ENCODE measurements at places on chromosomes 1 and 21.

- DNase-seq: no peak
Observed at GRCh38 chr1:169699707-169700106, 11.7 kb downstream of the SELL start.

DNA sequence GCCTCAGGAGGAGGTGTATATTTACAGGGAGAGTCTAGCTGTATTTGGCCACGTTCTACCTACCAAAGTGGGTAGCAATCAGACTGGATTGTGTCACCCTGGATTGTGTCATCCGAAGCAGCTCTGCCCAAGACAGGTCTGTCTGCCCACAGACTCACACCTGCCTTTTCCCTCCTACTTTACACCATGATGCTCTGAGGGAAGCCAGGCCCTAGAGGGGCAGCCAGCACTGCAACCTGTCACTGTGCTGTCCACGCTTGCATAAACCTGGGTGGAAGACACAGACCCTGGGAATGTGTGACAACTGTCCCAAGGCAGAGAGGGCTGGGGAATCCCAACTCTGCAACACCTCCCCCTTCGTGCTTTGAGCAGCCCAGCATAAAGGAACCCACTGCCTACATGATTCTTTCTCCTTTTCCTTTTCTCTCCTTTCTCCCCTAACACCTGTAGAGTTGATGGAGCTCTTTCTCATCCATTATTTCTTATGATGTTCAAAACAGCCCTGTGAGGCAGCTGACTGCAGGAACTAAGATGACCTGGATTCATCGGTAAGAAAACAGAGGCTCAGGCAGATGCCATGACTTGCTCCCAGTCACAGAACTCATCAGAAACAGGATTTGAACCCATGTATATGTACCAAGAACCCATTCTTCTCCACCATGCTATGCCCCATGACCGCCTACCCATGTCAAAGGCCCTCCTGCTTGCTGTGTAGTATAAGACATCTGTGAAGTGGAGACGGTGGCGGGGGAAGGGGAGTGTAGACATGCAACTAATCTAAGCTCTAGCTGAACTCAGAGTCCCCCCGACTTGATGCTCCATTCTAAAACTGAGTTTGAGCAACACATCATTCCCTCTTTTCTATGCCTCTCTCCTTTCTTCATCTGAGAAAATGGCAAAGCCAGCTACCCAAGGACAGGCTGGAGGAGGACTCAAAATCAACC lies 55.9 kb downstream of the ITPKB start:
- DNase-seq: peak; percentile 20

- DNase-seq: no peak
Observed at GRCh38 chr1:205593532-205593931, 38.3 kb downstream of the ELK4 start.

DNA sequence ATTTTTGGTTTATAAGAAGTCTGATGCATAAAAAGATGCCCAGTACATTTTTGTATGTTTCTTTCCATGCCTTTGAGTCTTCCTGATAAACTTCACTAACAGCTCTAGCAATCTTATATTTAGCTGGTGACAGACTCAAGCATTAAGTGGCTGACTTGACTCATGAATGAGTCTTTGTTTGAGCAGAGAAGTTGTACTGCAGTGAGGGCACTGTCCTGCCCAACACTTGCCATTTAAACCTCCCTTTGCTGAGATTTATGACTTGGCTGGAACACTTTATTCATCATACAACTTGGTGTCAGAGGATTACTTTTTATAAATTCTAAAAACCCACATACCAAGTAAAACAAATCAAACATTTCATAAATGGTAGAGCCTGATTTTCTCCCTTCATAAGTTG lies 14.6 kb upstream of the CAMSAP2 start:
- DNase-seq: no peak

DNA sequence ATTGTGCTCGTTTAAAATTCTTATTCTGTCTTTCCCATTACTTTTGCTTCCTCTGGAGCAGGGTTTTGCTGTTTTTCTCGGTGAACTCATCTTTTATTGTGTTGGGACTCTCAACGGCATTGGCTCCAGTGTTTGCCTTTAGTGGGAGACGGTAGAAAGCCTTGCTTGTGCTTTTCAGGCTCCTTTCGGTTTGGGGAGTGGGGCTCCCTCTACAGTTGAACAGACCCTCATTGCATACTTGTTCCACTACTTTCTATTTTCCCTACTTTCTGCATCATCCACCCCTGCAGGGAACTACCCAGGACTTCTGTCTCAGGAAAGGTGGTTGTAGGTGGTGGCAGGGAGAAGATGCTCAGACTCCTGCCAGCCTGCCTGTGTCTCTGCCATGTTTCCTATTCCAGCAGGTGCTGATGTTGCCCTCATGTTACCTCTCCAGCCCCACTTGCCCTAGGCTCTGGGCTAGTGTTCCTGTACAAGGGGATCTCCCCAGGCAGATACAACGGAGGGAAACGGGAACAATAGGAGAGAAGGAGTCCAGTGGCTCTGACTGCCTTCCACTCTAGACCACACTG lies 68.5 kb upstream of the ZBTB18 start:
- DNase-seq: no peak

- DNase-seq: peak; percentile 50
Observed at GRCh38 chr1:53375440-53375839, 47.6 kb upstream of the LRP8 start.

DNA sequence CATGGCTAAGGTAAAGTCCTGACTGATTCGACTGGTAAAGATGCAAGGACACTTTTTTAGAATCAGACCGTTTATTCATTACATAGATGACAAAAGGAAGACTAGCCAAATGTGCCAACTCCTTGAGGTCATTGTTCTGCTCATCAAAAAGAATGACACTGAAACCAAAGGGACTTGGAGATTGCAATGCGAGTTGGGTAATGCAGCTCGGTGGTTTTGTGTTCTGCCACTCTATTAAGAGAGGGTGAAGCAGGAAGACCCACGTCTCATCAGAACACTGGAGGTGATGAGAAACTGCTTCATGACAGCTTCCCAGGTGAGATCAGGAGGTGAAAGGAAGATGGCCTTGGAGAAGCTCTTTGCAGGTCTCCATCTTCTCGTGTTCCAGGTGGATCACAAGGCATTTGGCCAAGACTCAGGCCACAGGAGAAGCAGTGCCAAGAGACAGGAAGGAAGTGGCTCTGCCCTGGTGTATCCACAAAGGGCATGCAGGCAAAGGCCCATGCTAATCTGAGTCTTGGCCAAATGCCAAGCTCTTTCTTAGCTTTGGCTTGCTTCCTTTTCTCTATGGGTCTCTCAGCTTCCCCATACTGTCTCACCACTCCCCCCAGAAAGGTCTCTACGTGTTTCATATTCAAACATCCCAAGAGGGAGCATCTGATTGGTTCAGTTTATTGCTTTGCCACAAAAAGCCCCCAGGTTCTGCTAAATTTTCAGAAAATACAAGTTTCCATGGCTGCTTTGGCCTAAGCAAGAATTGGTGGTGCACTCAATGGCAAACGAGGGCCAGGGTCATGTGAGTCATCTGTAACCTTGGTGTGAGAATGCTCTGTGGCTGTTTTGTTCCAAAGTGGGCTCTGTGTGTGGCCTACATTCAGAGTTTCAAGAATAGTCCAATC lies 5.7 kb upstream of the CCT8 start:
- DNase-seq: no peak

DNA sequence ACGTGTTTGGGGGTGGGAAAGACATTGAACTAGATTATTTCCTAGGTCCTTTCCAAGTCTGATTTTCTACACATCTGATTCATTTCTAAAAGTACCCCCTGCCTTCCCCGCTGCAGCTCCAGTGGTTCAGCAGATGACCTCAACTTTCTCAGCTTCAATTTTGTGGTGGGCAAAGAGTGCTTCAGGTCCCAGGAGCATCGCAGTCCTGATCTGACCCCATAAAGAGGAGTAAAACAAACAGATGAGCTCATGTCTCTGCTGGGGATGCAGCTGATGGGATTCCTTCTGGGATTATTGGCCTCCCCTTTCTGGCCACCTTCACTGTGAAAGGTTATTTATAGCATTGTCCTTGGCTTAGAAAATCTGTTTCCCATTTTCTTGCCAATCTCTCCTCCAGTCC lies 337.0 kb upstream of the PLXNA2 start:
- DNase-seq: no peak

DNA sequence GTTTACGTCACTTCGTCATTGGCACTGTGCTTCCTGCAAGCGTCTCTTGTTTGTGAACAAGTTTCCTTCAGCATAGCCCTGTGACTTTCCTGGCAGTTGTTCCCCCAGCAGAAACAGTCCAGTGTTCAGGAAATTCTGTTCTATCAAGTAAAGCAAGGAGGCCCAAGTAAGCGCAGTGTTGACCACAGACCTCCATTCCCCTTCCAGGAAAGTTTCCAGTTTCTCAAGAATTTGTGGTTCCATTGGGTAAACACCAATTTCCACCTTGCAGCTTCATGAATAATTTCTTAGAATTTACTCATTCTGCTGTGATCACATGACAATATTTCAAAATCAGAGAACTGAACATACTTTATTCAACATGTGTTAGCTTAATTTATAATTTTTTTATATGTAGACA lies 88.5 kb upstream of the ETV3 start:
- DNase-seq: no peak

DNA sequence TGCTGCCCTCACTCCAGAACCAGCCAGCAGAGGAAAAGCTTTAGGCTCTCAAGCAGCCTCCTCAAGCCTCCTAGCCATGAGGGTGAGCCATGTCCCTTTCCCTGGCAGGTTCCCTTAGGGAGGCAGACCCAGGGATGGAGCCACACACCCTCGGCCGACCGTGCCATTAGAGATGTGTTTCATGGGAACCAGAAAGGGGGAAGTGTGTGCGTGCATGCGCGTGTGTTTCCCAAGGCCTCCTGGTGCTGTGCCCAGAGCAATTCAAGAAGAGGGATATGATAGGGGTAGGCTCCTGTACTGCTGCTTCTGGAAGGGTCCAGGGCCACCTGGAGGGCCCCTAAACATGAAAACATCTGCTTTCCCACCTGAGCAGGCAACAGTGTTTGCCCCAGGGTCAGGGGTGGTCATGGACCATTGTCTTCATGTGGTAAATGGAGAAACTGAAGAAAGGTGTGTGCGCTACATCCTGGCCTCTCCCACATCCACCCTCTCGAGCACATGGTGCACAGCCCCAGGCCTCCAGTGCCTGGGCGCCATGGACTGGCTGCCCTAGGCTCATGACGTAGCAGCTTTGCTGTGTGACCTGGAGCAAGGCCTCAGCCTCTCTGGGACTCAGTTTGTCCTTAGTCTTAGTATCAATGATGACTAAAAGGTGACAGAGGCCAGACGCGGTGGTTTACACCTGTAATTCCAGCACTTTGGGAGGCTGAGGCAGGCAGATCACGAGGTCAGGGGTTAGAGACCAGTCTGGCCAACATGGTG lies 48.1 kb downstream of the SYF2 start:
- DNase-seq: no peak

- no peak for DNase-seq
Observed at GRCh38 chr1:180175291-180175690, 20.6 kb downstream of the QSOX1 start.

- DNase-seq: no peak
Observed at GRCh38 chr1:175554586-175554985, 188.8 kb downstream of the TNR start.

GRCh38 chr1:174680101-174680500 lies 232.3 kb downstream of the GPR52 start:
- no peak for DNase-seq

GRCh38 chr1:65267271-65267670 lies 42.1 kb upstream of the DNAJC6 start:
- DNase-seq: no peak

GRCh38 chr1:235006816-235007215 lies 121.8 kb downstream of the TOMM20 start:
- no peak for DNase-seq

DNA sequence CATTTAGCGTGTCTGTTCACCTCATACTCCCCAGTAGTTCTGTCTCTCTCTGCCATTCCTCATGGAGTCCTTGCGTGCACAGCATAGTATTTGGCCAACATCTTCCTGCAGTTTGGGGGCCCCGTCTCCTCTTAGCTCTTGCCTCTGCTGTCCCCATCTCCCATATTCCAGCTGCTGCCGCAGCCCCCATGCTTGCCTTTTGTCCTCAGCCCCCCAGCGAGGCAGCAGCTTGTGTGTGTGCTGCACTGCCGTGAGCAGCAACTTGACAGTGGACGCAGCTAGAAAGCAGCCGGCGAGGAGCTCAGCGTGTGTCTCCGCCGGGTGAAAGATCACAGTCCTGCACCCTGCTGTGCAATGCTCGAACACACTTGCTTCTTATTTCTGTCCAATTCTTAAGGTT lies 164.2 kb upstream of the COL6A1 start:
- no peak for DNase-seq

GRCh38 chr1:205534444-205534985 lies 30.0 kb downstream of the CDK18 start:
- DNase-seq: peak; percentile 25

DNA sequence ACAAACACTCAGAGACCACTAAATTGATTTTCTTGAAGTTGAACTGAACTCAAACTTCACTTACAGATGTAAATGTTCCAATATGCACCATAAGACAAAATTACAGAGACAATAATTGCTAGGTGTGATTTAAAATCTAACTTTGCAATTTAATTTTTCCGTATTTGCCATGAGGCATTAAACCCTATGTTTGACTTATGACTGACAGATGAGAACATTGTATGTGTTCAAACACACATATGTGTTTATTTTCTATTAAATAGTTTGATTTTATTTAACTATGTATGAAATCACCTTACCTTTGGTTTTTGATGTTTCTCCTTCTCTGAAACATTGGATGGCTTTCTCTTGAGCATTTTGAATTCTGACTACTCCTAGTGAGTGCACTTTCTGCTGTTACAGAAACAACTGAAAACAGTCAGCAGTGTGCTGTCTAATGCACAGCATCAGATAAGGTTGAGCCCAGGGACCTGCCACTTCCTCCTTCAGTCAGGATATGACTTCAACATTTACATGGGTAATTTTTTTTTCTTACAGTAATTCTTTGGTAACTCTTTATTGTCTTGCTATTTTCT lies at the start of gene SAMSN1:
Gene SAMSN1 (minus strand): TSS at position 410 of the 575 bp plus-strand sequence. CDS start 54 bp downstream, at position 356.
- no peak for DNase-seq

GRCh38 chr1:158121604-158122254 lies 59.0 kb upstream of the CD1D start:
- DNase-seq: no peak

- no peak for DNase-seq
Observed at GRCh38 chr1:108051631-108052377, 86.8 kb upstream of the VAV3 start.

DNA sequence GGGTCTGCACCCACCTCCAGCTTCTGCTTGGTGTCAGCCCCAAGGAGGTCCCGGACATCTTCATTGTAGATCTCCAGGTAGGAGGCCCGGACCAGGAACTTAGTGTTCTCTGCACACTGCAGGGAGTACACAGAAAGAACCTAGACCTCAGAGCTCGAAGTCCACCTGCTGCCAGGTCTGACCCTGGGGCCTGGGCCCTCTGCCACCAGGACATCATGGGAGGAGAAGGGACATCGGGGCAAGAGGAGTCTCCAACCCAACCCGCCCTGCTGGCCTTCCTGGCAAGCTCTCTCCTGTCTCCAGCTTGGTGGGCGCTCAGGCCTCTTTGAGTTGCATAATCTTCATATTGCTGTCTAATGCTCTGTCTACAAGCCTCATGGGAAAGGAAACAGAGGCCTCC lies 4.4 kb downstream of the KIF17 start:
- no peak for DNase-seq

GRCh38 chr21:41371685-41372030 lies 9.8 kb downstream of the MX2 start:
- no peak for DNase-seq
